Neural crest cell (in vitro differentiated cells): ENCODE measurements at places on chromosomes 5 and 9. TPM values are rescaled to one million over a fixed set of nuclear protein-coding genes. Genes with fewer than 3 reads are reported as not detected.

GRCh38 chr5:55633574-55634208, 78.4 kb downstream of the SLC38A9 start:
- H3K27me3 ChIP-seq, result no peaks in the 10 kb centered on the region
- peaks cover 6% of the 10 kb centered on the region for H3K36me3 ChIP-seq
- no peak overlapping the region for H3K4me3 ChIP-seq
- no peak for DNase-seq
- peaks cover 19% of the 10 kb centered on the region for H3K4me1 ChIP-seq

Gene KCNT1
- total RNA-seq, result 0.14 TPM in 1 of 2 replicates, not detected in the other

DNA sequence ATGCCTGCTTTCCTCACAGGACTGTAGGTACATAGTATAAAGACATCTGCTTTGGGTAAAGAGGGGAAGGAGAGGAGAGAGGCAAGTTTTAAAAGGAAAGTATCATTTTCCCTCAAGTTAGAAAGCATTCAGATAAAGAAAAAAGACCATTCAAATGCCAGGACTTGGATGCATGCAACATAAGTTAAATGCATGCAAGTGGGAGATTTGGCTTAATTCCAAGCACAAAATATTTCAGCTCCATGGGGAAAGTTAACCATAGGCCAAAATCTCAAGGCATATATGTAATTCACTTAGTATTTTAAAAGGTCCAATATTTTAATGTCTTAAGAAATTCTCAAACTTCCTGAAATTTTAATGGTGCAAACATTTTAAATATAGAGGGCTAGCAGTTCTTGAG, 36.4 kb downstream of the POU5F2 start:
- H3K36me3 ChIP-seq, result no peaks in the 10 kb centered on the region
- no peak overlapping the region for H3K27ac ChIP-seq
- H3K4me1 ChIP-seq, result no peaks in the 10 kb centered on the region
- no peak overlapping the region for H3K4me3 ChIP-seq

DNA sequence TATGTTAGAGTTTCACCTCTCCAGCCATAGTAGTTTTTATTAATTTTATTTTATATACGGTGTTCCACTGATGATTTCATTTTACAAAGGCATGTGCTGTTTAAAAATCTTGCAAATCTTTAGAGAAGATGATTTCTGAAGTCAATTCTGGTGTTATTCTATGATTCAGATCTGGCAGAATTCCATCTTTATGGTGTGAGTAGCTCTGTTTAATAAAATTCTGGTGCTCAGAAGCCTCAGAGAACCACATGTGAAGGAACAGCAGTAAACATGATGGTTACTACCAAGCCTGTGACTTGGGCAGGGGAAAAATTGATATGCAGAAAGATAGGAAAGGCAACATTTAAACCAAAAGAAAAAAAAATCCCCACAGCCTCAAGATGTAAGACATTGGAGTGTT, 299.7 kb downstream of the NPR3 start:
- DNase-seq, result no peak
- no peaks in the 10 kb centered on the region for H3K4me1 ChIP-seq
- H3K4me3 ChIP-seq, result no peak overlapping the region

Gene ALDH1A1
- 0.14 TPM in 2 replicates for total RNA-seq

DNA sequence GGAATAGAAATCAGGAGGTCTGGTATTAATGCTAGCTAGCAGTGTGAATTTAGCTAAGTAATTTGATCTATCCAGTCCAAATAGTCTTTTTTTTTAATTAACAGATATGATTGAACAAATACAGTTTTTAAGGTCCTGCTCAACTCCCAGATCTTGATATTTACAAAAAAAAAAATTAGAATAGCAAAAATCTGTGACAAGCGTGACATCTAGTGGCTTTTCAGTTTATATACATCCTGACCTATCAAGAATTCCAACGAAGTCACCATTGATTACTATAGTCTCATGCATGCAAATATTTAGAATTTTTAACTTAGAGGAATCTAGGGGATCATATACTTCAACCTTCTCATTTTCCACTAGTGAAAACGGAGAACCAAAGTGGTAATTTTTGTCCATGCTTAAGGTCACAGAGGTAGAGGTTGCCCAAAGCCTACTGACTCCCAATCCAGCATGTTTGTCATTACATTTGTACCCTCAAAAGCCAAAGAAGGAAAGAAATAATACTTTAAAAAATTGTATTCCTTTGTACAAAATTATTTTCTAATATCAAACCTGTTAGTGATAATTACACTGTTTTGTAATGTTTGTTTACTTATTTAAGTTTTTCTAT, 17.6 kb upstream of the TARS1 start:
- H3K27me3 ChIP-seq, result no peaks in the 10 kb centered on the region
- DNase-seq, result no peak
- H3K4me1 ChIP-seq, result peaks cover 10% of the 10 kb centered on the region
- H3K4me3 ChIP-seq, result no peak overlapping the region
- no peaks in the 10 kb centered on the region for H3K36me3 ChIP-seq
- H3K27ac ChIP-seq, result no peak overlapping the region

DNA sequence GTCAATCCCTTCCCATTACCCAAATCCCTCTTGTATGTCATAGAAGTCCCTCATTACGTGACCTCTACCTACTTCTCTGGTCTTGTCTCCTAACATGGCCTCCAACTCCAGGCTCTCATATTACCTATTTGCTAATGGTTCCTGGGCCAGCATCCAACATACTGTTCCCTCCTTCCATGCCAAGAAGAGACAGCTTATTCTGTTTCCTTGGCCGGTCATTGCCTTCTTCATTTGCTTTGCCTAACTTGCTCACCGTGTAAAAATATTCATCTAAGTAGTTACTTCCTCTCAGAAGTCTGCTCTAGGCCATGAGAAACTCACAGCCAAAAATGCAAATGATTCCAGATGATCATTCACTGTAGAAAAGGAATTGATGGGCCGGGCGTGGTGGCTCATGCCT, 8.9 kb upstream of the IL6ST start:
- no peaks in the 10 kb centered on the region for H3K27me3 ChIP-seq
- H3K4me1 ChIP-seq, result no peaks in the 10 kb centered on the region
- DNase-seq, result no peak
- H3K27ac ChIP-seq, result no peak overlapping the region
- H3K36me3 ChIP-seq, result no peaks in the 10 kb centered on the region

Gene SPOCK1
- 75.6 and 89.7 TPM in 2 replicates for total RNA-seq

Gene PIP5KL1
- total RNA-seq, result 2.6 and 3.4 TPM in 2 replicates

DNA sequence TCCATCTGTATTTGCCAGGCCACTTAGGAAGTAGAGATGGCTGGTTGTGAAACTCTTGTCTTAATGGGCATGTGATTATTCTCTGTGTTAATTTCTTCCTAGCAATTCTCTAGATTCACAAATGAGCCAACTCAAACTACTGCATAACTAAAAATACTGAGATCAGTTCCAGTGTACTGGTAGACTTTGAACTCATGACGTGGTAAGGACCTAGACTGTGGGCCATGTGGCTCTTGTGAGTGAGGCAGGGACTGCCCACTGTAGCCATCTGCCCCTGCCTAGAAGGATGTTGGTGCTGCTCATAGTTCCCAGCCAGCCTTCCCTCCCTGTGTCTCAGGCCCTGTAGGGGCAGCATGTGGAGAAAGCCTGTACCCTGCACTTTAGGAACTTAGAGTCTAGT, 47.4 kb downstream of the CYSTM1 start:
- no peaks in the 10 kb centered on the region for H3K36me3 ChIP-seq
- H3K27me3 ChIP-seq, result no peaks in the 10 kb centered on the region
- no peak for DNase-seq
- H3K4me3 ChIP-seq, result no peak overlapping the region

Gene TNC
- total RNA-seq, result 0.16 and 0.30 TPM in 2 replicates

DNA sequence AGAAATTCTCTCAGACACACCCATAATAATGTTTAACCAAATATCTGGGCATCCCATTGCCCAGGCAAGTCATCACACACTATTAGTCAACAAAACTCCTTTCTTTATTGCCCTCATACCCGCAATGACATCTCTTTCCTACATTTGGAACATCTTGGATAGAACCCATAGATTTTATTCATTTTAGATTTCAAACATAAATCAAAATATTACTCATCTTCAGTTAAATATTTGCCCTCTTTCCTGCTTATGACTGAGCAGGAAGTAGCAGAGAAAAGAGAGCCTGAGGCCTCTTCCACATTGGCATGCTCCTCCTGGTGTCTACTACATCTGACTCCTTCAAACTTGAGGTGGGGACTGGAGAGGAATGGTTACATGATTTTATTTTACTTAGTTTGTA, 592.0 kb downstream of the CHSY3 start:
- no peak for DNase-seq
- no peak overlapping the region for H3K27ac ChIP-seq
- H3K27me3 ChIP-seq, result no peaks in the 10 kb centered on the region
- no peak overlapping the region for H3K4me3 ChIP-seq

DNA sequence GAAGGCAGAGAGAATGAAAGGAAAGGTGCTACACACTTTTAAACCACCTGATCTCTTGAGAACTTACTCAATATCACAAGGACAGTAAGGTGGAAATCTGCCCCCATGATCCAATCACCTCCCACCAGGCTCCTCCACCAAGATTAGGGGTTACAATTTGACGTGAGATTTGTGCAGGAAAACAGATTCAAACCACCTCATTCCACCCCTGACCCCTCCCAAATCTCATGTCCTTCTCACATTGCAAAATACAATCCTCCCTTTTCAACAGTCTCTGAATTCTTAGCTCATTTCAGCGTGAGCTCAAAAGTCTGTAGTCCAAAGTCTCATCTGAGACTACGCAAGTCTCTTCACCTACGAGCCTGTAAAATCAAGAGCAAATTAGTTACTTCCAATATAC, 768.3 kb upstream of the COX7C start:
- no peak overlapping the region for H3K27ac ChIP-seq
- H3K4me3 ChIP-seq, result no peak overlapping the region
- no peak for DNase-seq
- H3K27me3 ChIP-seq, result no peaks in the 10 kb centered on the region
- H3K4me1 ChIP-seq, result no peaks in the 10 kb centered on the region
- H3K36me3 ChIP-seq, result no peaks in the 10 kb centered on the region

Gene SEPTIN8
- 71.1 and 71.4 TPM in 2 replicates for total RNA-seq

Gene IL3
- not detected in 2 replicates for total RNA-seq

Gene NPR3
- 6.8 and 8.5 TPM in 2 replicates for total RNA-seq

DNA sequence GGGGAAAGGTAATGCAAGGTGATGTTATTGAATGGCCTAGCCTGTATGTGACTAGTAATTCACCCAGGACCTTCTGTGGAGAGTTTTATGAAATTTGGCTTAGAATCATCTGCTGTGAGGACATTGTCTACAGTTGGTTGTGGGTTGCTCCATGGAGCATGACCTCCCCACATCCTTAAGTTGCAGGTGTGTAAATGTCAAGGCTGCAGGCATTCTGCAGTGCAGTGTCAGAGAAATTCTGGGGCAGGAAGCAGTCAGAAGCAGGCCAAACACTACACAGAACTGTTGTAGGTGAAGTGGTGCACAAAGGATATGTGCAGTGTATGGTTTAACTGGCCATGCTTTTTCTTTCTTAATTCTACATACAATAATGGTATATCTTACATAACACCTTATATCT, 588.3 kb downstream of the EBF1 start:
- no peaks in the 10 kb centered on the region for H3K27me3 ChIP-seq
- peaks cover under 1% of the 10 kb centered on the region for H3K36me3 ChIP-seq
- no peak overlapping the region for H3K4me3 ChIP-seq
- H3K4me1 ChIP-seq, result peaks cover 4% of the 10 kb centered on the region
- DNase-seq, result no peak
- H3K27ac ChIP-seq, result no peak overlapping the region

Gene ENTREP1
- 0.36 and 0.44 TPM in 2 replicates for total RNA-seq

DNA sequence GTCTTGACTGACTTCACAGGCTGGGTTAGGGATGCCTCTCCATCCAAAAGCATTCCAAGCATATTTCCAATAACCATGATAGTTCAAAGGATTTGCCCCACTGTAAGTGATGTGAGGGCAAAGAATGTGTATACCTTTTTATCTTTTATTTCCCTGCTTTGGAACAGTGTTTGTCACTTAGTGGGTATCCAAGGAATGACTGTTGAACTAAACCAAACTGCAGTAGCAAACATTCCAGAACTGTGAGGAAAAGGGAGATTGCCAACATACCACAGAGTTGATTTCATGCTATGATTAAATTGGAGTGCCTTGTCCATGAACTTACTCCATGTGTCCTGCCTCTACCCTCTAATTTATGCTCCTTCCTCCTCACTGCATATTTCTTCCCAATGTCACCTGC, 400.0 kb downstream of the KIAA0825 start:
- no peak overlapping the region for H3K4me3 ChIP-seq
- H3K36me3 ChIP-seq, result no peaks in the 10 kb centered on the region
- H3K27ac ChIP-seq, result no peak overlapping the region
- H3K4me1 ChIP-seq, result peaks cover 5% of the 10 kb centered on the region
- no peak for DNase-seq

- H3K4me3 ChIP-seq, result no peak overlapping the region
- H3K36me3 ChIP-seq, result no peaks in the 10 kb centered on the region
- H3K4me1 ChIP-seq, result no peaks in the 10 kb centered on the region
- H3K27me3 ChIP-seq, result no peaks in the 10 kb centered on the region
Measured at GRCh38 chr5:164672931-164673694, 1167.7 kb downstream of the MAT2B start.

GRCh38 chr9:138053996-138054752, 176.6 kb downstream of the CACNA1B start:
- no peaks in the 10 kb centered on the region for H3K27me3 ChIP-seq
- no peaks in the 10 kb centered on the region for H3K36me3 ChIP-seq
- no peak overlapping the region for H3K4me3 ChIP-seq
- no peak for DNase-seq
- H3K27ac ChIP-seq, result no peak overlapping the region

Gene LMX1B
- 6.9 and 10.5 TPM in 2 replicates for total RNA-seq

DNA sequence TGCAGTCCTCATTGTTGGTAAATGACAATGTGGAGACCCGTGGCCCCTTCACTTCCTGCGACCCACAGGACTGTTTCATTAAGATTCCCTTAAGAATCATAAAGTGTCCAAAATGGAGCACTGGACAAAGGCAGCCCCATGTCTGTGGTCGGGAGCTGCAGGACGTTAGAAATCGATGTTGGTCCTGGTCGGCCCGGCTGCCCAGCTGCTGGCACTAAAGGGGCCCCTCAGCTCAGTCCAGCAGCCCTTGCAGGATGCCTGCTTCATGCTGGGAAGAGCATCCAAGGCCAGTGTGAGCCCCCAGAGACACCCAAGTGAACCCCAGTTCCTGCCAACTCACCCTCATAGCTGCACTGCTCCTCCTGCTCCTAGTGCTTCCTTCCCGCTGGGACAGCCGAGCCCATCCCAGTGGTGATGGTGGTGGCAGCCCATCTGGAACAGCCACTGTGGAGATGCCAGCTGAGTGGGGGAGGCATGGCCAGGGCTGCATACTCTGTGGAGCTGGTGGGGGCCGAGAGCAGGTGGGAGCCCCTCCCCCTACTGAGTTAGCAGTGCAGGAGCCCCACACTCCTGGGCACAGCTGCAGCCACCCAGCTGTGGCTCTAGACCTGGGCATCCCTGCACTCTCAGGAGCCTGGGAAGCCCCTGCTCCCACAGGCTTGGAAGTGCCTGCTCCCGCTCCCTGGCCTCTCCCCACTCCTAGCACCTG, 168.0 kb upstream of the IRX2 start:
- peaks cover 4% of the 10 kb centered on the region for H3K27me3 ChIP-seq
- H3K36me3 ChIP-seq, result peaks cover 2% of the 10 kb centered on the region
- no peak overlapping the region for H3K27ac ChIP-seq
- no peak for DNase-seq

DNA sequence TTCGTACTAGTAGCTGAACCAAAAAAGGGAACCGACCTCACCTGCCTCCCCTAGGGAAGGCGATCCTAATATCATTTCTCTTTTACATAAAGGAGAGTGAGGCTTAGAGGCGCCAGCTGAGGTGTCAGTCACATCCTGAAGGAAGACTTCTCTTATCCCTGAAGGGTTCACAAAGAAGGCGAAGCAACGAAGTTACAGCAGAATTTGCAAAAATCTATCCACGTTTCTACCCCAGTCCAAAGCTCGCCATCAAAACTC, 598 bp upstream of the KIAA1191 start:
- H3K4me1 ChIP-seq, result peaks cover 29% of the 10 kb centered on the region
- H3K36me3 ChIP-seq, result peaks cover 6% of the 10 kb centered on the region
- H3K27ac ChIP-seq, result no peak overlapping the region
- H3K4me3 ChIP-seq, result peak overlapping the region; percentile 99
- peaks cover 19% of the 10 kb centered on the region for H3K27me3 ChIP-seq

Gene SCGB3A1
- total RNA-seq, result not detected in 2 replicates

Gene BAAT
- 0.16 and 0.30 TPM in 2 replicates for total RNA-seq
